ENCODE measurements at places on chromosomes 1 and 21.

- DNase-seq: no peak
Observed at GRCh38 chr21:29712818-29713217, 227.0 kb downstream of the GRIK1 start.

DNA sequence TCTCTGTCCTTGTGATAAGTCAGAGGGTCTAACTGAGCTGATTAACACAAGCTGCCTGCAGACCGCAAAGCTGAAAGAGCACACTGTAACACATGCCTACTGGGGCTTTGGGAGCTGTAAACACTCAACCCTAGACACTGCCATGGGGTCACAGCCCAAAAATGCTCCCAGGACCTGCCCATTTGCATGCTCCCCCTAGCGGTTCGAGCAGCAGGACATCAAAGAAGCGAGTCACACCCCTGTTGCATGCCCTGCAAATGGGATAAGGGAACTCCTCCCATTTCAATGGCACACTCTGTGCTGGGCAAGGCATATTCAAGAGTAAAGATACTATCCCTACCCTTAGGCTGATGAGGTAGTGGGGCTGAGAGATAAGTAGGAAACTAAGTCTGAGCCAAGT lies 22.8 kb downstream of the LCE3E start:
- DNase-seq: no peak

DNA sequence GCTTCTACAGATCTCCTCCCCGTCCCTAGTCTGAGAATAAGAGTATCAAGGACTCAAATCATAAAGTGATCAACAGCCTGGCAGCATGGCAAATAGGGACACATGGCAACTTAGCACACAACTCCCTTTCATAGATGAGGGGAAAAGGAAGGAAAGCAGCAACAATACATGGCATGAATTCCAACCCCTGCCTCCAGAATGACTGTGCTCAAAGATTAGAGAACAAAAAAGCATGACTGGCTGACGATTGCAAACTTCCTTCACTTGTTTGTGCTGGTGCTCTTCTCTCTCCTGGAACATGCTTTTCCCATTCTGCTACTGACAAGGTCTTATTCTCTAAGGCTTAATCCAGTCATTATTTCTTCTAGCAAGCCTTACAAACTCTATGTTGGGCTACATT lies 11.5 kb downstream of the KTI12 start:
- no peak for DNase-seq

DNA sequence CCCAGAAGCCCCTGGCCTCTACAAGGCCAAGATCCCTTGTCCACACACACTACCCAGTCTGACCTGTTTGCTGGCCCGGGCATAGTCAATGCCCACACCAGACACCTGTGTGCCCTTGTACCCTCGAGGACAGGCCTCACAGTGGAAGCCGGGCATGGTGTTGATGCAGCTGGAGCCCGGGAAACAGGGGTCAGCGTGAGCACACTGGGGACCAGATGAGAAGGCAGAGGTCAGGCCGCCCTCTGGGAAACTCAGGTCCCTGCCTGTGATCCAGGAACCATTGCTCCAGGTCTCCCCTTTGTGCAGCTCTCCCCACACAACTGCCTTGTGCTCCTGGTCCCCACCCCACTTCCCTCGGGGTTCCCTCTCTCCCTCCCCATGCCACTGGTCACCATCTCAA lies 5.5 kb downstream of the THBS3 start:
- DNase-seq: no peak

GRCh38 chr1:63861052-63861691 lies 87.4 kb downstream of the ROR1 start:
- DNase-seq: no peak

DNA sequence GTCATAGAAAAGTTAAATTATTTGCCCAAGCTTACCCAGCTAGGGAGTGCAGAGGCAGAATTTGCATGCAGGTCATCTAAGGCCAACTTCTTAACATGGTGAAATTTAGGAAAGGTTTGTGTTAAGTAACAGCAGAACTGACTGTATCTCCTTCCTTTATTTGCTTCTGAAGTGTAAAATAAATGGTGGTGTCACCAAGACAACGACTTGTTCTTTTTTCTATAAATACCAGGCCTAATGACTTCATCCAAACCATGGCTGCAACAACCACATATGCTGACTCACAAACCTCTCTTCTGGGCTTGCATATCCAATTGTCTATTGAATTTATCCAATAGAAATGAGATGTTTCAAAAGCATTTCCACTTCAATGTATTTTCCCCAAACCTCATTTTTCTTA lies 19.1 kb downstream of the COL24A1 start:
- DNase-seq: peak; percentile 7

DNA sequence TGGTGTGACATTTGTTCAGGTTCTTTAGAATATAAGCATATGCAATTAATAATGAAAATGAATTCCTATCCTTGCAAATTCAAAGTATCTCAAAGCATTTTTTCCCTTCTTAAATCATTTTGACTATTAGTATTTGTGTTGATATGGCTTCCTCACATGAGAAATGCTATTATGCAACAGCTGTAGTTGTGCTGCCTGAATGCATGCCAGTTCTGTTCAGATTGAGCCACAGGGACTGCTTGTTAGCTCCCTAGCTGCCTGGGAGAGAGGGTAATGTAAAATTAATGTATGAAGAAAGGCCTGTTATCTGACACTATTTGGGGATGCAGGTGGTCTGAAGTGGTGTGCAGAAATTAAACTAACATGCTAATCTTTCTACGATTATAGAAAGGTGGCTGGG lies 45.5 kb downstream of the CACHD1 start:
- DNase-seq: no peak
